ENCODE measurements at places on chromosomes 13 and 19.

DNA sequence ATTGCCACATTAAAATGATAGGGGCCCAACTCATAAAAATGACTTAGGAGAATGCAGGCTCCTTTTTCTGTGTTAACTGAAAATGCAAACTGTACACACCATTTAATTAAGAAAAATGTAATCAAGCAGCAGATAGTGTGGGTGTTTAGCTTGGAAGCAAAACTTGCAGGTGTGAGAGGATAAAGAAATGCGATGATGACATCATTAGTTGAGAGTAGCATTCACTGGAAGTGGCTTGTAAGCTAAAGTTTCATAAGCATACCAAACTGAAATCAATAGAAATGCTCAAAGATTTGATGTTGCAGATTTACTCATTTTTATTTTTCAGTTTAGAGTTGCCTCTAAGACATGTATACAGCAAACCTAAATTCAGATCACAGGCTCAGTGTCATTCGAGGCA is 86.6 kb downstream of the PRR20E start:
- DNase-seq, result no peak

- DNase-seq, result no peak
Observed at GRCh38 chr13:24459234-24459633, 53.3 kb downstream of the PARP4 start.

GRCh38 chr13:51828730-51829567 is 16.0 kb downstream of the TMEM272 start:
- DNase-seq, result no peak

DNA sequence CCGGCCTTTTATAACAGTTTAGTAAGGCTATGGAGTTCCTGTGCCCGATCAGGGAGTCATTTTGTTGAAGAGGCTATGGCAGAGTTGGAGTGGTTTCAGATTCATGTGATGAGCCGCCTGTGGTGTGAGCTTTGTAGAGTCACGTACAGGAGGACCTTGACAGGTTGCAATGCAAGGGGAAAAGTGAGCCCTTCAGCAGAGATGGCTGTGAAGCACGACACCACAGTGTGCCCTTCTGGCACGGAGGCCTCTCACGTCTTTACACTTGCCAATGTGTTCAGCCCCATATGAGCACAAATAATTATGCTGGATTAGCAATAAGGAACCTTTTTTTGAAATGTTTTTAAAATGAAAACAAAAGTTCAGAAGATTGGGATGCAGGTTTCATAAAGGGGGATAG is 499.8 kb downstream of the LIG4 start:
- DNase-seq, result no peak

DNA sequence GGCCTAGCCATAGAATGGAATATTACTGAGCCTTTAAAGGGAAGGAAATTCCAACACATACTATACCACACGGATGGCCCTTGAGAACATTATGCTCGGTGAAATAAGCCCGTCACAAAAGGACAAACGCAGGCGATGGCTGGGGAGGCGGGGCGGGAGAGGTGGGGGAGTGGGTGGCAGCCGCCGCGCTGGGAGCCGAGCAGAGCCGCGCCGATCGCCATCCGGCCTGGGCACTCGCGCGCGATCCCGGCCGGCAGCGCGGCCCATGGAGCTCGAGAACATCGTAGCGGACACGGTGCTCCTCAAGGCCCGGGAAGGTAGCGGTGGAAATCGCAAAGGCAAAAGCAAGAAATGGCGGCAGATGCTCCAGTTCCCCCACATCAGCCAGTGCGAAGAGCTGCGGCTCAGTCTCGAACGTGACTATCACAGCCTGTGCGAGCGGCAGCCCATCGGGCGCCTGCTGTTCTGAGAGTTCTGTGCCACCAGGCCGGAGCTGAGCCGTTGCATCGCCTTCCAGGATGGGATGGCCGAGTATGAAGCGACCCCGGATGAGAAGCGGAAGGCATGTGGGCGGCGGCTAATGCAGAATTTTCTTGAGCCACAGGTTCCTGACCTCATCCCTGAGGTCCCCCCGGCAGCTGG is 140.1 kb downstream of the ZDHHC20 start:
- DNase-seq, result no peak

- no peak for DNase-seq
Observed at GRCh38 chr13:106100171-106100919, 435.1 kb downstream of the EFNB2 start.

DNA sequence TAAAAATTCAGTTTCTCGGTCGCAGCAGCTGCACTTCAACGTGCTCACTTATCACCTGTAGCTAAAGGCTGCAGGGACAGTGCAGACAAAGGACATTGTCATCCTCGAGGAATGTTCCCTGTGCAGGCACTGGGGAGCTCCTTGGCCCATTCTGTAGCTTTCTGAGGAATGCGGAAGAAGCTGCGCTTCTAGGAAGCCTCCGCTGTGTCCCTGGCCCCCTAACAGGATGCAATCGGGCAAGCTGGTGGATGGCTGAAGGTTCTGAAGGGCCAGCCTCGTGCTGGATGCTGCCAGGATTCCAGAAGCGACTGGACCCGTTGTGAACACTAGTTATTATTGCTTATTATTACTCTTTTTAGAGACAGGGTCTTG is 8.1 kb downstream of the ANO8 start:
- no peak for DNase-seq

- no peak for DNase-seq
Observed at GRCh38 chr19:13887018-13887436, 10.1 kb downstream of the NANOS3 start.

DNA sequence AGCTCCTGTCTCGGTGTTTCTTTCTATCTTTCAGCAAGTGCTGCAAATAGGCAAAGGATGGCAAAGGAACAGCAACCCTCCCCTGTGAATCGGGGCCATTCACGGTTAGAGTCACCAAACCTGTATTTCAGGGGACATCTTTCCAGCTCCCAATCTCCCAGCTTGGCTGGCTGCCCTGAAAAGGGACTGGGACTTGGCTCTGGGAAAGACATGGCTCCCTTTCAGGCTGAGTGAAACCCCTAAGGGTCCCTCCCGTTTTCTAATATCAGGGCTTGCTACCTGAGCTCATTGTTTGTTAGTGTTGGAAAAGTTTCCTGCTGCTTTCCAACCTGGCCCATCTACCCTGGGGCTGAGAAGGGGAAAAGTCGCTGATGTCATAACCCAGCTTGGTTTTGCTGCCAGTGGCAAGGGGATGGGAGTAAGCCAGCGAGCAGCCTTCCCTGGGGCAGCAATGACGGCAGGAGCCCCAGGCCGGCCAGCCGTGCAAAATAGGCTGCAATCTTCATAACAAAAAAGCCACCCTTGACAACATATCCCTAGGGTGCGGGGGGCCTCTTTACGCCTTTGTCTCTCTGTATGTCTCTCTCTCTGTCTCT is 29.9 kb downstream of the SERP2 start:
- no peak for DNase-seq

- no peak for DNase-seq
Observed at GRCh38 chr13:92963029-92963428, 263.6 kb upstream of the GPC6 start.

- no peak for DNase-seq
Observed at GRCh38 chr19:54294539-54294938, 13.6 kb upstream of the LILRB2 start.

DNA sequence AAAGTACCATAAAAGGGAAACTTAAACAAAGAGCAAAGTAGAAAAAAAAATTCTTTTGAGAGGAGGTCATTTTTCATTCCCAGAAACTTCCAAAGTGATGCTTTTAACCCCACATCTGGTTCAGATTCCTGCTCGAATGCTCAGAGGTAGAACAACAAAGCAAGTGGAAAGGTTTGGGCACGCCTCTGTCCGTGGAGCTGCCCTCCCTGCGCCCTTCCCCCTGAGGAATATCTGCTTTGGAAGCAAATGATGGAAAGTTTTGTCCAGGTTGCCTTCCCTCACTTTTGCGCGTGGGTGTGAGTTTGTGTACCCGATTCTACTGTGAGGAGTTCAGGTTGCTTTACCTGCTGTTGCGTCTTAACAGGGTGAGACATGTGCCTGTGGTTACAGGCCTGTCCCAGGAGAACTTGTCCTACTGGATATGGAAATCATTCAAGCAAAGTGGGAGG is 110.2 kb downstream of the KLF5 start:
- DNase-seq, result no peak

- DNase-seq, result no peak
Observed at GRCh38 chr19:30446850-30447552, 74.8 kb downstream of the ZNF536 start.

- no peak for DNase-seq
Observed at GRCh38 chr19:19405971-19406877, 749 bp downstream of the GATAD2A start.

DNA sequence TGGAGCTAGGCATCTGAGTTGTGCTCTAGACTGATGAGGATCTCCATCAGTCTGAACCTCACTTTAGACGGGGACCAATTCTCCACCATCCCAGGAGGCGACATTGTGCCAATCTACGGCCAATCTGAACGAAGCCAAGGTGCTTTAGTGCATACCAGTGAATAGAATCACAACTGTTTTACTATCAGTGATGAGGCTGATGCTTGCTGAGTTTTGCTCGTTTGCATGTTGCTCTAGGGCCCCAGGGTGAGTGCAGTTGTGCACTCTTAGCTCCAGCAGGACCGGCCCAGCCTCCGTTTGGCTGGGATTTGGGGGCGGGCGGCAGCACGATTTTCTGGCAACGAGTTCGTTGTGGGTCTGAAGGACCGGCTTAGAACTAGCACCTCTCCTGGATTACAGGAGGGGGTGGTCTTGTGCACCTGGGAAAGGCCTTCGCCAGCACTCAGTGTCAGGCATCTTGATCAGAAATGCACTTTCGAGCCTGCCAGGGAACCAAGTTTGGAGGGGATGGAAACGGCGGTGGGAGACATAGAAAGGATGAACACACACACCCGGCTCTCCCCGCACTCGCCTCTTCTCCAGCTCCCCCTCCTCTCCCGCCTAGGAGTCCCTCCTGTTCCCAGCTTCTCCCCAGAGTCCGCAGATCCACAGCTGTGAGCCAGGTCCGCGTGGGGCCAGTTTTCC is 4.4 kb downstream of the GSX1 start:
- no peak for DNase-seq

- DNase-seq, result no peak
Observed at GRCh38 chr13:58893396-58893795, 1261.9 kb downstream of the PCDH17 start.
